ENCODE measurements at places on chromosomes 11 and 22.

DNA sequence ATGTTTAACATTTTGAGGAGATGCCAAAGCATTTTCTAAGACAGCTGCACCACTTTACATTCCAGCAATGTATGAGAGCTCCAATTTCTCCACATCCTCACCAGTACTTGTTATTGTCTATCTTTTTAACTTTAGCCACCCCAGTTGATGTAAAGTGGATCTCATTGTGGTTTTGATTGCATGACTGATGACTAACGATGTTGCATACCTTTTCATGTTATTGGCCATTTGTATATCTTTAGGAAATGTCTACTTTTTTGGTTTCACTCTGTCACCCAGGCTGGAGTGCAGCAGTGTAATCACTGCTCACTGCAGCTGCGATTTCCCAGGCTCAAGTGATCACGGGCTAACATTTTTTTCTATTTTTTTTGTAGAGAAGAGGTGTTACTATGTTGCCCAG lies 8.9 kb downstream of the TTC28 start:
- no peak for DNase-seq

DNA sequence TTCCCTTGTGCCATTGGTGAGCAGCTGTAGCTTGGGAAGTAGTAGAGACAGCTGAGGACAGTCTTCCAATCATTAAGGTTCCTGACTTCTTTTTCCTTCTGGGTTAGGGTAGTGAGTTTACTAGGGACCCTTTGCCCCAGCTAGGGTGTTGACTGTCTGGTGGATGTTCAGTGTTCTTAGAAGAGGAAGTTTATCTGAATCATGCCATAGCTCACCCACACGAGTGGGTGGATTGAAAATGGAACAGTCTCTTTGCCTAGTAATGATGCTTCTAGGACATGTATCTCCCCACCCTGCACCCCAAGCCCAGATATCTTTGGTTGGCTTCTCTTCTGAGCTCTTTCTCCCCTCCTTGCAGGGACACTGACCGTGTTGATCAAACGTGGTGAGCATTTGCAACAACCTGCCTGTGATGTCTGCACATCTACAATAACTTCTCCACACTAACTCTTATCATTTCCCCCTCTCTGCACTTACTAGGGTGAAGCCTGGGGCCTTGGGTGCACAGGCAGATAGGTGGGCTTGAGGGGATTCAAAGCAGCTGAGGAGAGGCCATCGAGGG lies 57.1 kb upstream of the HORMAD2 start:
- no peak for DNase-seq

GRCh38 chr22:30445438-30446145 lies 20.0 kb downstream of the MTFP1 start:
- DNase-seq = no peak

GRCh38 chr11:128518493-128519207 lies 68.7 kb downstream of the ETS1 start:
- DNase-seq = no peak

DNA sequence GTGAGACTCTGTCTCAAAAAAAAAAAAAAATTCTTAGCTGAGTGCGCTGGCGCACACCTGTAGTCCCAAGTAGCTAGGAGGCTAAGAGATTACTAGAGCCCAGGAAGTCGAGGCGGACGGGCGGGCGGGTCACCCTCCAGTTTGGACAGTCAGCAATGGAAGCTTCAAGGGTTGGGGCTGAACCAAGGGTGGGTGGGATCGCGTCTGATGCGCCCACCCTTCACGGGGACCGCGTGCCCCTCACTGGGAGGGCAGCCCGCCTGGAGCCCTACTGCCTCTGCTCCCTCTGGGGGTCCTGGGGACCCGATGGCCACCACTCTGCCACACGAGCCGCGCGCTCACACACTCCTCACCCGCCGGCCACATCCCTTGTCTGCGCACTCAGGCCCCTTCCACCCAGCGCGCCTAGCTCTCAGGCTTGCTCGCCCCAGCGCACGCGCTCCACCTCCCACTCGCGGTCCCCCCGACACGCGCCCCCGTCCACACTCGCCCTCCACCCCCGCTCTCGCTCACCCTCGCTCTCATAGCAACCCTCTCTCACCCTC lies 494 bp downstream of the CHID1 start:
- no peak for DNase-seq

GRCh38 chr11:109606256-109606655 lies 184.3 kb downstream of the C11orf87 start:
- peak; percentile 33 for DNase-seq

GRCh38 chr11:68077617-68078582 lies 39.1 kb downstream of the TCIRG1 start:
- no peak for DNase-seq
